ENCODE measurements at places on chromosomes 1 and 21.

- DNase-seq = no peak
Observed at GRCh38 chr1:31102501-31102950, 37.0 kb upstream of the PUM1 start.

GRCh38 chr1:107454791-107455190, 314.0 kb downstream of the NTNG1 start:
- DNase-seq = no peak

- DNase-seq = no peak
Observed at GRCh38 chr1:207946756-207947155, 35.8 kb upstream of the CD34 start.

- DNase-seq = no peak
Observed at GRCh38 chr1:154521695-154522094, 19.5 kb upstream of the SHE start.

DNA sequence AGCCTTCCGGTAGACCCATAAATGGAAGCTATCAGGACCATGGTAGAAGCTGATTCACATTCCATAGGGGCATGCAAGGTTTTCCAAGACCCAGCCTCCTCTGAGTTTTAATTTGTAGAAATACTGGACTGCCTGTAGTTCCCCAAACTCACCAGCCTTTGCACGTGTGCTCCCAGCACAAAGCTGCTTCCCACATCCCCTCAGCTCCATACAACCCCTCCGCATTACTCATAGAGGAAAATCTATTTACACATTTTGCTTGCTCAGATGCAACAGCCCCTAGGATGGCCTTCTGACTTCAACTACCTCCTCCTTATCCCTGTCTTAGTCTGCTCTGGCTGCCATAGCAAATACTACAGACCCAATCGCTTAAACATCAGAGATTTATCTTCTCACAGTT, 336.2 kb downstream of the SETD4 start:
- no peak for DNase-seq

DNA sequence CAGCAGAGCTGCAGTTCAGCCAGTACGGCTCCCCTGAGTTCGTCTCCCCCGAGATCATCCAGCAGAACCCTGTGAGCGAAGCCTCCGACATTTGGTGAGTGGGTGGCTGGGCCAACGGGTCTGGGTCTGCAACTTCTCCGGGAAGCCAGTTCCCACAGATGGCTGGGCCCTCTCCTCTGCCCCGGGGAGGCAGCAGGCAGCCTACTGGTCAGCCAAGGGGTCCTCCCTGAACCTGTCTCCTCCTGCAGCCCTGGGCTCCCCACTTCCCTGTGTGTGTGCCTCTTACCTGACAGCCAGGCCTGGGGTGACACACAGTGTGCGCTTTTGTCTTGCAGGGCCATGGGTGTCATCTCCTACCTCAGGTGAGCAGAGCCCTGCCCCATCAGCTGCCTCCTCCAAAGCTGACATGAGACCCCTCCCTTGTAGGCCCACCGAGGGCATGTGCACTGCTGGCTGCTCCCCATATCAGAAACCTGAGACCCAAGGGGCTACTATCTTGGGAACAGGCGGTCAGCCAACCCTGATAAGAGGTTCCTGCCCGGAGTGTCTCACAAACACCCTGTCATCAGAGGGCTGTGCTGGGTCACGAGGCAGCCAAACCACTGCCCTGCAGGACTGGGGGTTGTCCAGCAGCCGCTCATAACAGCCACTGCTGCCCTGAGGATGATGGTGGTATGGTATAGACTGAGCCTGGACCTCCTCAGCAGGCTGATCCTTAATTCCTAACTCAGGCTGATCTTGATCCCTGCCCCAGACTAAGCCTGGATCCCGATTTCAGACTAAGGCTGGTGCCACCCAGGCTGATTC, 37.6 kb downstream of the TRIM11 start:
- no peak for DNase-seq

GRCh38 chr1:15442119-15442518, 3.9 kb downstream of the CTRC start:
- DNase-seq = no peak

- no peak for DNase-seq
Observed at GRCh38 chr1:45516465-45516864, 5.2 kb downstream of the PRDX1 start.

DNA sequence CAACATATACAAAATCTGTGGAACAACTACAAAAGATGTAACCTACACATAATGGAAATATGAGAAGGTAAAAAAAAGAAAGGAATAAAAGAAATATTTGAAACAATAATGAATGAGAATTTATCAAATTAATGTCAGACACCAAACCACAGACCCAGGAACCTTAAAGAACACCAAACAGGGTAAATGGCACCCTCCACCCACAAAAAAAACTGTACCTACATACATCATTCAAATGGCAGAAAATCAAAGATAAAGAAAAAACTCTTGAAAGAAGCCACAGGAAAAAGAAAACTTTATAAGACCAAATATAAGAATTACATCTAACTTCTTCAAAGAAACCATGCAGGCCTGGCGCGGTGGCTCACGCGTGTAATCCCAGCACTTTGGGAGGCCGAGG, 54.0 kb downstream of the IL12RB2 start:
- DNase-seq = no peak

DNA sequence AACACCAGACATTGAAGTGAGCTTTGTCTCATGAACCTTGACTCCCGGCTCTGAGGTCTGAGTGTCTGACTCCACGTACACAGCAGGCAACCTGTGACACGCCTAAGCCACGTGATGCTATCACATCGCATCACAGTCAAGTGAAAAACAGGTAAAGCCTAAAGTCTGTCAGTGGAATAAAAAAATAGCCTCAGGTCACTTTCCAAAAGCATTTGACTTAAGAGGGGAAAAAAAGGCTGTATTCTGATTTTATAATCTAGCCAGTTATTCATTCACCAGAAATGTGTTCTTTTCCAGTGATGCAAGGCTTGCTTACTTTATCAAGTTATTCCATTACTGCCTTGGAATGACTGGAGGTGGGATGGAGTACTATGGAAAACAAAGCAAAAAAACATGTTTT, 163.2 kb upstream of the HMCN1 start:
- no peak for DNase-seq

DNA sequence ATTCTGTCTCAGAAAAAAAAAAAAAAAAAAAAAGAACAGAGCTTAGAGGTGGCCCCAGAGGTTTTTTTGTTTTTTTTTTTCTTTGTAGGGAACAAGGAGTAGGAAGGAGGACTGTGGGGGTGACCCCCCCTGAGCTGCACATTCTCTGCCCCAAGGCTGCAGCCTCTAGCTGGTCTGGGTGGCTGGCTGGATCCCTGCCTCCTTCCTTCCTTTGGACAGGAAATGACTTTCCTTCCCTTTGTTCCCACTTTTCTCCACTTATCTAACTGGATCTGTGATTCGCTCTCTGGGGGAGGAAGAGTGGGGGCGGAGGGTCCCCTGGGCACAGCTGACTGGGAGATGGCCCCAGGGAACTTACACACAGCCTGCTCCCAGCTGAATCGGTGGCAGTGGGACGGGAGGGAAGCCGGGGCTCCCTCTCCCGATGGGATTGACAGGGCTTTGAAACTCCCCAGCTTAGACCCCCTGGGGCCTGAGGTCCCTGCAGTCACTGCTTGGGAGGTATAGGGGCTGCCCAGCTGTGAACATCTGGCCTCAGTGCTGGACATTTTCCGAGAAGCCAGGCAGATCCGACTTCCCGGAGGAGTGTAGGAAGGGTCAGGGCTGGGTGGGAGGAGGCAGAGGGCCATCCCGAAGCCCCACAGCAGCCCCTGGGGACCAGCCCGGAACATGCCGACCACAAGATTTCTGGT, 2.1 kb downstream of the FBLIM1 start:
- DNase-seq = peak; percentile 73

GRCh38 chr1:21939650-21940374, 2.7 kb upstream of the HSPG2 start:
- no peak for DNase-seq

DNA sequence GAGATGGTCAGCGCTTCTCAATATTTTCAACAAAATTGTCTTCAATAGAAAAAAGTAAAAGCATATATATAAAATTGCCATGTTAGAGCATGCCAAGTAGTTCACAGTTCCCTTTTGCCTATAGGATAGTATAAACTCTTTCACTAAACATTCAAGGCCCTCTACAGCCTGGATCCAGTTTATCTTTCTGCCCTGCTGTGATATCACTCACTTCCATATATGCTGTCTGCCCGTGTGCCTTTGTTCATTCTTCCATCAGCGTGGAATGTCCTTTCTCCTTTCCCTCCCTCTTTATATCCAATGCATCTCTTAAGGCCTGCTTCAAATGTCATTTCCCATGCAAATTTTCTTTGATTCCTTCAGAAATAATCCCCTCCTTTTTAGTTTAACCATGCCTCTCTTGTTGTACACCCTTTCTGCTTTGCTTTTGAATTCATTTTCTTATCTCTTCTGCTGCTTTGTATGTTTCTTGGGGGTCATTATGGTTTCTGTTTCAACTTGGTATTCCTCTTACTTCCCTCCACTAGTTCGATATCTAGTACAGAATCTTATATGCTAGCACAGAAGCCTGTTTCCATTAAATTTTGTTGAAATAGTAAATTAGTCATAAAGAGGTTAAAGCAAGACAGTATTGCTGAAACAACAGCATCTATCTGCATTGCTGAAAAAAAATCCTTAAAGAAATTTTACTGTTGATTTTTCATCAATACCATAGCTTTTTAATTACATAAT, 44.7 kb downstream of the XCL2 start:
- no peak for DNase-seq

- DNase-seq = no peak
Observed at GRCh38 chr1:39905172-39905571, 3.5 kb upstream of the MYCL start.

GRCh38 chr1:154767315-154768240, 102.5 kb downstream of the KCNN3 start:
- no peak for DNase-seq

GRCh38 chr1:156368157-156368658, 803 bp upstream of the RHBG start:
- no peak for DNase-seq

GRCh38 chr1:171062902-171063301, 27.8 kb upstream of the FMO3 start:
- DNase-seq = no peak

DNA sequence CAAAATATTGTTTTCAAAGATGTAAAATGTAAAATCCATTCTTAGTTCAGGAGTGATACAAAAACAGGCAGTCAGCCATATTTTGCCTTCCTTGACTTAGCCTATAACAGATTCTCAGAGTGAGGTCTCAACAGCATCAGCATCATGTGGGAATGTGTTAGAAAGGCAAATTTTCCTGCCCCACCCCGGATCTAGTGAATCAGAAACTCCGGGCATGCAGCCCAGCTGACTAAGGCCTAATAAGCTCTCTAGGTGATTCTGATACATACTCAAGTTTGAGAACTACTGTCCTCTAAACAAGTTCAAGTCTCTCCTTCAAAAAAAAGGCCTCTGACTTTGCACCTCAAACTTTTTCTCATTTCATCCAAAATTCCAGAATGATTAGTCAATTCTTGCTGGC, 46.9 kb upstream of the PRRC2C start:
- DNase-seq = no peak

DNA sequence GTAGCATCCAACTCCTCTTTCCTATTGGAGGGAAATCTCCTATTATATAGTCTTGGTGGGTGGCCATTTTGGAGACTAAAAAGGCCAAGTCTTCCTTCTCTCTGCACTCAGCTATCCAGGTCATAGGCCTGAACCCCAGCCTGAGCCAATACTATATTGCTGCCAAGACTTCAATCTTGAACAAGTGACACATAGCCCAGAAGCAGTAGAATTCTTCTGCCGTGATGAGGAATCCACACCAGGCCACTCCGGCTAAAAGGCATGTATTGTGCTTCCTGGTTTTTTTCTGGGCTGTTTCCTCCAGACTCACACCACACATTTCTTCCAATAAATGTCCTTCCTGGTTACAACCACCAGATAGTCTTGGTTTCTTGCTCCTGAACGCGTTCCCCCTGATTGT, 43.0 kb downstream of the ATF3 start:
- no peak for DNase-seq

GRCh38 chr1:228365271-228366061, 41.2 kb downstream of the TRIM11 start:
- no peak for DNase-seq

DNA sequence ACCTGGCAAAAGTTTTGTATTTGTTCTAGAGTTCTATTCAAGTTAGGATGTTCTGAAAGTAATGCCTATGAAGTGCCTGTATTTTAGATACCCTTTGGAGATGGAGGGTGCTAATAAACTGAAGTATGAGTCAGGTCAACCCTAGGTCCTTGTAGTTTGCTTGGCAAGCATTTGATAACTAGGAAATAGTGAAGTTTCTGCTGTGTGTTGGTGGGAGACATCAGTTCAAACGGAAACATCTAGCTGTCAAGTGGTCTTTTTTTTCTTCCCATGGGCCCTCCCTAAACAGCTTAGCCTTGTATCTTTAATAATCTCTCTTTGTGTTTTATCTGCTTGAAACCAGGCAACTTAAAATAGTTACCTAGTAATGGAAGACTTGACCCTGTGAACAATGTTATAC, 4.5 kb downstream of the MRPS6 start:
- no peak for DNase-seq

GRCh38 chr1:185483664-185484450, 166.8 kb upstream of the IVNS1ABP start:
- DNase-seq = peak; percentile 6

GRCh38 chr1:108482708-108483107, 32.6 kb downstream of the NBPF6 start:
- no peak for DNase-seq

- DNase-seq = peak; percentile 30
Observed at GRCh38 chr1:55216096-55216495, 932 bp upstream of the USP24 start.

DNA sequence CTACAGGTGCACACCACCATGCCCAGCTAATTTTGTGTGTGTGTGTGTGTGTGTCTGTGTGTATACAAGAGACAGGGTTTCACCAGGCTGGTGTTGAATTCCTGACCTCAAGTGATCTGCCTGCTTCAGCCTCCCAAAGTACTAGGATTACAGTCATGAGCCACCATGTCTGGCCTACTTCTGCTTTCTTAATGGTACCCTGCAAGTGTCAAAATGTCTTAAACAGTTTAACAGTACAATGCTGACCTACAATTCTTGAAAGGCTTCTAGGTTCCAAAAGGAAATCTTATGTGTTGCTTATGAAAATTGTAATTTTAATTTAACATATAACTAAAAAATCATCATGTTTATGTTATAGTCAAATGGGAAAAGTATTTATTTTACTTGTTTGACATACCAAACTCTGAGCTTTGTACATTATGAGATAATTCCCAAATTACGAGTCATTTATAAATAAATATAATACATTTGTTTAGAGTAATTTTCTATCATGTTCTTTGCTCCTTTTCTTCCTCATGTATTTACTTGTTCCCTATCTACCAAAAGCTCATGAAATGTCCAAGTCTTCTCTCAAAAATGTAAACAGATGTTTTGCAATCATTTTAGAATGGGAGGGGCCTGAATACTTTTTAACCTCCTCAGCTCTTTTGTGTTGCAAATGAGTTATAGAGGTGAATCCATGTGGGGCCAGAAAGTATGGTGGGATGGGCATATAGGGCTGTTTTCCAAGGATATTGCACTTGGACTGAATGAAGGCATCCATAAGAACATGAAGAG, 8.4 kb upstream of the VCAM1 start:
- DNase-seq = no peak
